ENCODE measurements at places on chromosomes 5 and 9.

- no peak for DNase-seq
These were observed 140.8 kb upstream of the ADAMTSL1 start for GRCh38 chr9:18333157-18333556.

- no peak for DNase-seq
These were observed 379.5 kb upstream of the GRAMD2B start for GRCh38 chr5:126043688-126044087.

- no peak for DNase-seq
These were observed 140.3 kb downstream of the GNAQ start for GRCh38 chr9:77891128-77891800.

DNA sequence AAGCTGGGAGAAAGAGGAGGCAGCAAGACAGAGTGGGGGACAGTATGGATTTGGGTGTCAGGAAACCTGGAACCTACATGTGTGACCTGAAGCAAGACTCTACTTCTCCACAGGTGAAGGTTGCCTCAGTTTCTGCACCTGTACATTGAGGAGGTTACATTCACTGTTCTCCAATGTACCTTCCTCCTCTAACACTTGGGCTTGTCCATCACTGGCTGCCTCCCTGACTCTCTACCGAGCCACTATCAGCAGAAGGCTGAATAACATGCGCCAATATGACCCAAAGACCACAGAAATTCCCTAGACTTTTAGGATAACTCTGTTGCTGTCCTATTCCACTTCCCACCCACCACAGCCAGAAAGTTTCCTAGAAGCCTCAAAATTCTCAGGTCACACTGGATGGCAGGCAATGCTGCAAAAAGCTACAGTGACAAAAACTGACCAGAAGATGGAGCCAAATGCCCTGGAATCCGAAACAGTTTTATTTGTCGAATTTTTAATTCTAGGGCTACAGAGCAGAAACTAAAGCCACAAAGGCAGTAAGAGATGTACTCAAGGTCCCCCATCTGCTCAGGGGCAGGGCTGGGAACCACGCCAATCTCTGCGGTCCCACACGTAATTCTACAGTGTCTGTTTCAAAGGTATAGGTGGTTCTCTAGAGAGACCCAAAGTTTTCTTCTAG lies 64.4 kb downstream of the FAM114A2 start:
- no peak for DNase-seq

DNA sequence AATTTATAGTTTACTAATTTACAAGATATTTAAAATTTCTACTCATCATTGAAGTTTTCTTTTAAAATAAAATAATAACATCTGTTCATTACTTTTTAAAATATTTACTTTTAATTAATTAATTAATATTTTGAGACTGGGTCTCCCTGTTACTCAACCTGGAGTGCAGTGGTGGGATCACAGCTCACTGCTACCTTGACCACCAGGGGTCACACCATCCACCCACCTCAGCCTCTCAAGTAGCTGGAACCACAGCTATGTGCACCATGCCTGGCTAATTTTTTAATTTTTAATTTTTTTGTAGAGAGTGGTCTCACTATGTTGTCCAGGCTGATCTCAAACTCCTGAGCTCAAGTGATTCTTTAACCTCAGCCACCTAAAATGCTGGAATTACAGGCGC lies 1013.6 kb downstream of the CDH9 start:
- DNase-seq, result no peak

GRCh38 chr5:14201325-14202045 lies 58.3 kb downstream of the TRIO start:
- DNase-seq, result no peak

GRCh38 chr9:126218359-126219125 lies 108.1 kb upstream of the MVB12B start:
- no peak for DNase-seq

DNA sequence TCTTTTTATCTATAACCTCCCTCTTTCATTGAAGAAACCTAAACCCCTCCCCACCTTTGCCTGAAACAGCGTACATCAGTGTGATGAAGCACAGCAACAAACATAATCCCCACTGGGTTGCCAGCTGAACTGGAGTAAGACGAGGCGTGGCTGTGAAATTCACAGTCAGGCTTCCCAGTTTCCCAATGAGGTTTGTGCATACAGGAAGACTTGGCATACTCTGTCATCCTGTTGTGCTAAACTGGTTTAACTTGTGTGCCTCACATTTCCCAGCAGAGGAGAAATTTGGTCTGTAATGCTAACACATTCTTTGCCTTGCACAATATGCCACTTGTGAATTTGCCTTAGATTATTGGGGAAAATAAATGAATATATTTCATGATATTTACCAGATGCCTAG lies 121.5 kb downstream of the SV2C start:
- no peak for DNase-seq

GRCh38 chr5:5128766-5129165 lies 11.4 kb upstream of the ADAMTS16 start:
- no peak for DNase-seq

DNA sequence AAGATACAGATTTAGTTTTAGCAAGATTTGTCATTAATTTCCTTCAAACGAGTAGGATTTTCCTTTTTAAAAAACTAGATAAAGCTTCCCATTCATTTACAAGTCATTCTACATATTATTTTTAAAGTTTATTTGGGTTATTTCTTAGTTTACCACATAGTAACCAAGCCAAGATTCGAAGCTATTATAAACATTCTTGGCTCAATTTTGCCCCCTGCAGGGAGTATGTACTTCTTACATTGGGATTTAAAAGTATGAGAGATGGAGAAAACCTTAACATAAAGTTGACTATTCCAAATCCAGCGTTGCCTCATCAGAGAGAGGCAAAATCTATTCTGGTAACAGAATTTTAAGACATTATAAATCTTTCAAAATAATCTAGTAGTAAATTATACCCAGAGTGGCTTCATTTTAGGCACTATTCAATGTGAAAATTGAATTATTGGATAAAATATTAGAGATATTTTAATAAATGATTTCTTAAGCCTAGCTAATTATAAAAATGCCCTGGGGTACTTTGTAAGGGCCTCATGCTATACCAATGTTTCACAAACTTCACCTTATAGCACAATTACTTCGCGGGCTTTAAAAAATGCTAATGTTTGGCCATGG lies 39.1 kb downstream of the FBN2 start:
- DNase-seq, result no peak

DNA sequence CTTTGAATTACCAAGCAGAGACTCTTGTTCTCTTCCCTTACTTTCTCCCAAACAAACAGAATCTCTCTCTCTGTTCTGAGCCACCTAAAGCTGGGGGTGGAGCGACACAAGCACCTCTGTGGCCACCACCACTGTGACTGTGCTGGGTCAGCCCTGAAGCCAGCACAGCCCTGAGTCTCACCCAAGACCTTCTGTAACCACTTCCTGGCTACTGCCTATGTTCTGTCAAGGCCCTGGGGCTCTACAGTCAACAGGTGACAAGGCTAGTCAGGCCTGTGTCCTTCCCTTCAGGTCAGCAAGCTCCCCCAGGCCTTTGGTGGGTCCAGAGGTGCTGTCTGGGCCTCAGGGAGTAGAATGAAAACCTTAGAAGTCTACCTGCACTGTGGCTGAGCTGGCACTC lies 26.1 kb upstream of the SLC28A3 start:
- no peak for DNase-seq
